ENCODE measurements at places on chromosomes 1 and 21. TPM values are rescaled to one million over a fixed set of nuclear protein-coding genes. Genes with fewer than 3 reads are reported as not detected.

NPPA gene
- total RNA-seq, result 0.50 TPM

LCE1C gene
- total RNA-seq, result not detected

LORICRIN gene
- total RNA-seq, result not detected

MROH7 gene
- 5.4 TPM for total RNA-seq

AVPR1B gene
- total RNA-seq, result 0.69 TPM

CDC14A gene
- total RNA-seq, result 11.9 TPM

CFAP141 gene
- total RNA-seq, result not detected

HPCA gene
- total RNA-seq, result 0.28 TPM

TLCD4 gene
- 7.1 TPM for total RNA-seq

LENEP gene
- not detected for total RNA-seq

SPATC1L gene
- 8.7 TPM for total RNA-seq

MAST2 gene
- 17.9 TPM for total RNA-seq
